ENCODE measurements at places on chromosomes 2 and 18.

DNA sequence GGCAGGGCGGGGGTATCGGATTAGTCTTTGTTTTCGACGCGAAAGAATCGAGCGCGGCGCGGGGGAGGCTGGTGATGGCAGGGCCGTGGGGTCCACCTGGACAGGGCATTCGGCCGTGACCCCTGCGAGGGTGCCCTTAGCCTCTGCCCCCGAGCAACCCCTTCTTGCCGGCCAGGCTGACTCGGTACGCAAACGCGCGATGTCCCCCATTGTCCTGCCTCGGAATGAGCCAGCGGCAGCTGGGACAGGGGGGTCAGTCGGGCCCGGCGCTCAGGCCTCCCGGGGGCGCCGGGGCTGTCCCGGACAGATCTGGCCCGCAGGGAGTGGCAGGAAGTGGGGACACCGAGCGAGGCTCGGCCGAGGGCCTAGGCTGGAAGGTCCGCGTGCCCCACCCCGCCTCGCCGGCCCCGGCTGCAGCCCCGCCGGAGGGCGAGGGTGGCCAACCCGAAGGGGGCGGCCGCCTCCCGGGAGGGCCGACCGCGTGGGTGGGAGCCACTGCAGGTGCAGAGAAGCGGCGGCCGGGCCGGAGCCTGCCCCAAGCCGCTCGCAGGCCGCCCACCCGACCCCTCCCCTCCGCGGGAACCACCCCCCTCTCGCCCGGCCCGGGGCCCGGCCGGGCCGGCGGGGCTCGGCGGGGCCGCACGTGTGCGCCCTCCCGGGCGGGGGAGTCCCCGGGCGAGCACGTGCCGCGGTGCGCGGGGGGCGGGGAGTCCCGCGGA, at the start of gene TET3:
Gene TET3 (plus strand): TSS at position 708 of the 719 bp plus-strand sequence. CDS start 1,494 bp downstream, outside the sequence.
- DNase-seq: peak; percentile 32

DNA sequence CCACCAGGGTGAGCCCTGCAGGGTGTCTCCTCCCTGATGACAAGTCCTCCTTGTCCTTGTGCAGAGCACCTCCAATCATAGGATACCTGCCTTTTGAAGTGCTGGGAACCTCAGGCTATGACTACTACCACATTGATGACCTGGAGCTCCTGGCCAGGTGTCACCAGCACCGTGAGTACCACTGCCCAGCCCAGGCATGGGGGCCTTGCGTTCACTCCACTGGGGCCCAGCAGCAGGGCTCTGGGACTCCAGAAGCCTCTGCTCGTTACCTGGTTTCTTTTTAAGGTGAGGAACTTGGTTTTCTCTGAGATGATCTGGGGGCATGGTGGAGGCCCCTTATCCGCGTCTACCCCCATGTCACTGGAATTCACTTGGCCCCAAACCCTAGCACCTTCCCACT, 36.5 kb upstream of the RPL31 start:
- no peak for DNase-seq

DNA sequence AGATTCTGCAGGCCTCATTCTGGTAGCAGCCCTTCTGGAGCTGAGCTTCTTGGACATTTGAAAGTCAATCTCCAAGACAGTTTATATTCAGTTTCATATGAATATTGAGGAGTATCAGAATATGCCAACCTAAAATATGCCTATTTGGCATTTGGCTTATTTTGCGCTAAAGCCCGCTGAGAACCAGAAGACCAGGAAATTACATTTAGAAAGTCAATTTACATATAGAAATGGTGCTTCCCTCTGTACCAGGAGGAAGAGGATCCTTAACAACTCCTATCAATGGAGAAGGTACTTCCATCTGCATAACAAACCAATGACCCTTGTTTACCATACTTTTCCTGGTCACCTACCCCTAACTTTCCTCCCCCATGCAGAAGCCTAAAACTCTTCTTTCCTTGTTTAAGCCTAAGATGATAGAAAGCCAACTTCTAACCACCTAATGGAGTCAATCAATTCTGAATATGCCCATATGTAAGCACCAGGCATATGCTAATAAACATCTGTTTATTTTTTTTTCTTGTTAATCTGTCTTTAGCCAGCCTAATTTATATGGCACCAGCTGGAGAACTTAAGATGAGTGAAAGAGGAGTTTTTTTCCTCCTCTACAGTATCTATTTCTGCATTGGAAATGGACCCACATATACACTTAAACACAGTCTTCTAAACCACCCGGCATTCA, 57.0 kb upstream of the DYNC1I2 start:
- no peak for DNase-seq

DNA sequence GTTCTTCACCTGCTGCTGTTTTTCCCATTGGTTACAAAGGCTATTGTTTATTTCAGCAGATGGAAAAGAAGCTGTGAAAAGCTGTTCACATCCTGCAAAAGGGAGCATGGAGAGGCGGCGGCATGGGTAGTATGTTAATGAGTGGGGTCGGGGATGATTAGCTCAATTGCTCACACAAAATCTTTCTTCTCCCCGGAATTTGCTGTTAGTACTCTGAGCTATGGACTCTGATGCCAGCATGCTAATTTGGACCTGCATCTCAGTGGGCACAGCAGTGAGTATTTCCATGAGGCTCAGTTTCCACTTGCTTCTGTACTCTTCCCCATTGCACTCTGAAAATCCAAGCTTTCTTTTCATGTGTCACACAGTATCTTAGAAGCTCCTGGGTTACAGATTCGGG, 61.6 kb downstream of the DNER start:
- no peak for DNase-seq

DNA sequence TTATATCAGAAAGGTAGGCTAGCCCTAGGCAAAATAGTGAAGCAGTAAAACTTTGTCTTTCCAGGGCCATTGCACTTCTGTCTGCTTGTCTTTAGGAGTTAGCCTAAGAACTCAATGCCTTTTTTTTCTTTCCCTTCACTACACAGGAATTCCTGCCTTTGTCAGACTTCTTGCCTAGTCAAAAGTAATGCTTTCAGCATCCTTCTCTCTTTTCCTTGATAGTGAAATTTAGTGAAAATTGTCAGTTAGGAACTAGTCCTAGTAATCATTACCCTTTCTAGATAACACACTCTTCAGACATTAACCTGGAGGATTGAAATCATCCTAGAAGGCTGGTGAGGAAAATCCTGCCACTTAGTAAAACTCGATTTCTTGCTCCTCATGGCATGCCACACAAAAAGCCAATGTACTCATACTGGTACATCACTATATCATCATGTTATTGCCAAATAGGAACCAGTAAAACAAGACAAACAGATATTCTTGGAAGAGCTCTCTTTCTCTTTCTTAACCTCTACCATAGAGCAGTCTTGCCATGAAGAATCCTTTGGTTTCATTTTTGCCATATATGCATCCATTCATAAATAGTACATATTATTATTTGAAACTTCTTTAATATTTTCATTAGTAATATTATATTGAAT, 320.5 kb downstream of the CTNNA2 start:
- DNase-seq: no peak

- DNase-seq: no peak
Measured at GRCh38 chr2:120984046-120984445, 248.4 kb downstream of the GLI2 start.

DNA sequence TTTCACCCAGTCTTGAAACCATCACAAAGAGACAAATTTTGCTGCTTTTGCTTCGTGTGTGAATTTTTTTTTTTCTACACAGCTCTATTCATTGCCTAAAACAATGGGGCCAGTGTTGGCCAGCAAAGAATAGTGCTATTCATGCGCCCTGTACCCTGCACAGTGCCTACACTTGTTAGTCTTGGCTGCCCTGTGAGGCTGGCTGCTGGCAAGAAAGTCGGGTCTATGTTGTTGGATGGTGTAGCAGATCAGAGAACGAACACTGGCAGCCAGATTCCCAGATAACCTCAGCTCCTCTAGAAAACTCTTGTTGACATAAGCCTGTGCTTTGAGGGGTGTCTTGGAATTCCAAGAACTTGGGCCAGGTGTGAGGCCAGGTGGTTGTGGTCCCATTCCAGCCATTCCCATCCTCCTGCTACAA, 455.7 kb upstream of the TCF4 start:
- DNase-seq: no peak

- no peak for DNase-seq
Measured at GRCh38 chr18:45666520-45666919, 51.2 kb downstream of the SLC14A2 start.

DNA sequence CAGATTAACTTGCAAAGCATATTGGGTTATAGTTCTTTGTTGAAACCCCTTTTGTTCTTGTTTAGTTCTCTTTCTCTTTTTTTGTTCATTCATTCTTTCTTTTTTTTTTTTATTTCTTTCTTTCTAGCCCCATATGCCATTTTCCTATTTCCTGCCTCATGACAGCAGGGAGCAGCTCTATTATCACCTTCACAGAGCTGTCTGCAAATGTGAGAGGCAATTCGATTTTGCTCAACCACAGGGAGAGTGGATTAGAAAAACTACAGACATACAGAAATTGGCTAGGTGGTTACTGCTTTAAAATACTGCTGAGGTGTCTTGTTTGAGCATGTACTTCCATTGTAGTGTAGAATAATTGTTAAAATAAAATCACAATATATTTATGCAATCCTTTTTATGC, 44.2 kb upstream of the TBR1 start:
- DNase-seq: no peak

DNA sequence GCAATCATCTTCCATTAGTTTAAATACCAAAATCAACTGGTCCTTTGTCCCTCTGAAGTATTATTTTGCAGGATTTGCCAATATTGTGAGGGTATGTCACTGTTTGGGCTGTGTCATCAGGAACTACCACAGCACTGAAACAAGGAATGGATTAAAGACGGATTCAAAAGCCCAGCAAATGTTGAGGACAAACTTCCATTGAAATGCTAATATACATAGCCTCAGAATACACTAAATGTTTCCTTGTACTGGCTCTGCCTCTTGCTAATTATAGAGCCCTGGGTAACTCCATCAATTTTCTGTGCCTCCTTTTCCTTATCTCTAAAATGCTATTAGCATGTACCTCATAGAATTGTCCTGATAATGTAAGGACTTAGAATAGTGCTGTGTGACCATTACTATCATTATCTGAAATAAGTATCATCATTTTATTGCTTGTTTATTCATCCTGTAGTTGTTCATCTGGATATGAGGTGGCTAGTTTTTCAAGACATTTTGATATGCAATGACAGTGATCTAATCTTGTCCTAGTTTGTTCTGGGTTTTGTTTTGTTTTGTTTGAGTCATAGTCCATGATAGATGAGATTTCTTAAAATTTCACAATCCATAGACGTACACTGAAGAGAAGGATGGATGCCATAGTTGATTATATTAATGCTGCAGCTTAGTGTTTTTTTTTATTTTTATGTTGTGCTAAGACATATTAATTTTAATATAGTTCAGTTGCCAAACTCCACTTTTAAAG, 333.4 kb upstream of the KCNH7 start:
- no peak for DNase-seq

GRCh38 chr18:62097698-62098097, 89.2 kb downstream of the PIGN start:
- no peak for DNase-seq

- DNase-seq: no peak
Measured at GRCh38 chr18:78192054-78192453, 787.6 kb upstream of the SALL3 start.

DNA sequence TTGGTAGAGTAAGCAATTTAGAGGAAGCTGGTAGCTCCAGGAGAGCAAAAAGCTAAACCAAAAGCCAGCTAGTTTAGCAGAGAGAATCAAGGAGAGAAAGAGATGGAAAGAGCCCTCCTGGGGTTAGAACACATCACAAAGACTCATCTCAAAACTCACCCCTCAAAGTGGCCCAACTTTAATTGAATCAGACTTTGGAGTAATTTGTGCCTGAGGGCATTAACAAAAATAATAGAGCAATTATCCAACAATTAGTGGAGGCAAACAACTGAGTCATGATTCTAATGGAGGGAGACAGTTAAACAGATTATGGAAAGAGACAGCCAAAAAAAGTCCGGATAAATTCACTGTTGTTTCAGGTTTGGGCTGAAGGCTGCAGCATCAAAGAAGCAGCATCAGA, 417.4 kb downstream of the KCNJ3 start:
- no peak for DNase-seq

DNA sequence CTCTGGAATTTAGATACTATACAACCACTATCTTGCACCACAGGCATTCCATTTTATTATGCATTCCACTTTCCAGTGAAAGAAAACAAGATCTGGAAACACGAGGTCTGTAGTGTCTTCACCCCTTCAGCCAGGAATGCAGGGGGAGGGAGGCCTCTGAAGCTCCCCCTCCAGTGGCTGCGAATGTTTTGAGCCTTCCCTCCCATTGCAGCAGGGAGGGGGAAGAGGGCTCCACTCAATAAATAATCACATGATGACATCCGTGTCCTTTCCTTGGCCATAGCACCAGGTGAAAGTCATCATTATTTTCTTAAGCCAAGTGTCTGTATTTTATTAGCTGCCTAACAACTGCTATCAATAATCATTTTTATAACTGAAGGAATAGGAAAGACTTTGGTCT, 38.6 kb downstream of the ALPK2 start:
- peak; percentile 89 for DNase-seq

DNA sequence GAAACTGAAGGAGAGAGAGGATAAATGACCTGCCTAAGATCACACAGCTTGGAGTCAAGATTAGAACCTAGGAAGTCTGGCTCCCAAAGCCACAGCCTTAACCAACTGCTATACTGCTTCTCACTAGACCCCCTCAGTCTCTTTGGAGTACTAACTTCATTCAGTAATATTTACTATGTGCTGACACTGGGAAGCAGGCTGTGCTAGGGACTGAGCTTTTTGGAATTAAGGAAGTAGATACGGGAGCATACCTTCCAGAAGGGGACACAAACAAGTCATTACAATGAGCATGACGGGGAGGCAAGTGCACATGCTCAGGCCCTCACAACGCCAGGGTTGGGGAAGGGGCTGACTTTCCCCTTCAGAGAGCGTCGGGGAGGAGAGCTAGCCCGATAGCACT, 97.7 kb downstream of the INO80D start:
- DNase-seq: no peak

- DNase-seq: no peak
Measured at GRCh38 chr2:200356857-200357384, 50.4 kb downstream of the SPATS2L start.

DNA sequence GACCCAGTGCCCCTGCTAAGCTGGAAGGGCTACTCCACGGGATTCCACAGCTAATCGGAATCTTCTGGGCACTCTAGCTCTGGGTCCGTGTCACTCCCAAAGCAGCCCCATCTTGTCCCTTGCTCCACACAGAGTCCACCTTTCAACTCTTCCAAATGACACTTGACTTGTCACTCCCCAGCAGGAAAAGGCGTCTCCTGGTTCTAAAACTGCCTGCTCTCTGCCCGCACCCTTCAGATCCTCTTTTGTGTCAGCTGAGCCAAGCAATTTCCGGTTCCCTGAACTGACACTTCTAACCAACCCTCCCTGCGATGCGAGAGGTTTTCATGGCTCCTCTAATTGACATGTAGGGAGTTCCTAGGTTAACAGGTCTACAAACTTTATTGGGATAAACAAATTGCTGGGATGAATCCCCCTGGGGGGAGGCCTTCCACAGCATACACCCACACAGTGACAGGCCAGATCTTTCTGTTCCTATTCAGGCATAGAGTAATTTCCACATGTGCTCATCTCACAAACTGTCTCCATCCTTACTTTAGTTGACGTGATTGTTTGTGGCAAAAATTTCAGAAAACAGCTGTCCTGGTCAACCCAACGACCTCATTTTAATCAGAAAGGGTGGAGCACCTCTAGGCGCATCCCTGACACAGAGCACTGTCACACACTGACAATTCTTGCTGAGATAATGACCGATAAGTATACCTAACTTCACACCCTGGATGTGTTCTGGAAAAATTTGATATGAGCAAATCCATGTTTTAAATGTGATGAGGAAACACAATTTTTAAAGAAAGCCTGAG, 104.9 kb downstream of the RBMS1 start:
- DNase-seq: no peak

GRCh38 chr18:28903306-28903705, 726.4 kb upstream of the CDH2 start:
- no peak for DNase-seq

Measured in hepatic stellate cell (primary cell).